ENCODE measurements at places on chromosomes 1 and 21.

DNA sequence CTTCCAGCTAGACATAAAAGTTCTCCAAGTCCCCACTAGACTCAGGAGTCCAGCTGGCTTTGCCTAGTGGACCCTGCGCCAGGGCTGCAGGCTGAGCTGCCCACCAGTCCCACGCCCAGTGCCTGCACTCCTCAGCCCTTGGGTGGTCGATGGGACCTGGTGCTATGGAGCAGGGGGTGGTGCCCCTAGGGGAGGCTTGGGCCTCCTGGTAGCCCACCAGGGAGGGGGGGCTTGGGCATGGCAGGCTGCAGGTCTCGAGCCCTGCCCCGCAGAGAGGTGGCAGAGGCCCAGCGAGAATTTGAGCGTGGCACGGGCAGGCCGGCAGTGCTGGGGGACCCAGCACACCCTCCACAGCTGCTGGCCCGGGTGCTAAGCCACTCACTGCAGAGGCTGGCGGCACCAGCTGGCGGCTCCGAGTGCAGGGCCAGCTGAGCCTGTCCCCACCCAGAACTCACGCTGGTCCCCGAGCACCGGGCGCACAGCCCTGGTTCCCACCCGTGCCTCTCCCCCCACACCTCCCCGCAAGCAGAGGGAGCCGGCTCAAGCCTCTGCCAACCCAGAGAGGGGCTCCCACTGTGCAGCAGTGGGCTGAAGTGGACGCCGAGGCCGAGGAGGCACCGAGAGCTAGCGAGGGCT, 30.2 kb upstream of the GBP5 start:
- DNase-seq: no peak

- no peak for DNase-seq
These were observed 40.9 kb upstream of the RALGPS2 start for GRCh38 chr1:178684111-178684510.

- no peak for DNase-seq
These were observed at the start of gene MEX3A for GRCh38 chr1:156082309-156083091. Gene MEX3A, minus strand, starts transcription at chr1:156082465. Its CDS starts 467 bp downstream, at chr1:156081998.

DNA sequence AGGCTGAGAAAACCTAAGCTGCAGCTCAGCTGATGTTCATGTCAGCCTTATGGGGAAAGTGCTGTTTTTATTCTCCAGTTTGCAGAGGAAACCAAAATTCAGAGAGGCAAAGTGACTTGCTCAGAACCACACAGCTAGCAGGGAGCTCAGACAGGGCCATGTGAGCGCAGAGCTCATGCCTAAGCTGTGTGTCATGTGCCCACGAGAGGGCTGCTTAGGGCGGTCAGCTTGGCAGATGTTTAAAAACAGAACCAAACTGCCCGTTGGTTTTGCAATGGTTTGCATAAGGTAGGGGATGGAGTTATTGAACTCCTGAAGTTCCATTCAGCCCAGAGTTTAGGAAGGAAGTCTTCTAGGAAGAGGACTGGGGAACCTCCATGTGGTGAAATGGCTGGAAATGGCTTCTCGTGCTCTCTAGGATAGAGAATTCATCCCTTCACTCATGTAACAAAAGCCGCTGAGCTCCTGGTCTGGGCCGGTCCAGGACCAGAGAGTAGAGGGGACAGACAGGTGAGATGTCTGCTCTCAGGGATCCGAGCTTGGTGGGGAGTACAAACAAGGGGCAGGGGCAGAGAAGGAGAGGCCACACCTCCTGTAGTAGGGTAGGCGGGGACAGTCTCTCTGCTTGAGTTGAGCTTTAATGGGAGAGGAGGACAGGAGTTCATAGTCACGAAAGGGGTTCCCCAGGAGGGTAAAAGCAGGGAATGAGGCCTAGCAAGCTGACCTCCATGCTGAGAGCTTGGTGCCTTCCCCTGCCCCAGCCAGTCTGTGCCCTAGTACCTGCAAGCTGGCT, 46.9 kb downstream of the ARHGEF10L start:
- DNase-seq: no peak
